ENCODE measurements at places on chromosomes 11 and 22.

DNA sequence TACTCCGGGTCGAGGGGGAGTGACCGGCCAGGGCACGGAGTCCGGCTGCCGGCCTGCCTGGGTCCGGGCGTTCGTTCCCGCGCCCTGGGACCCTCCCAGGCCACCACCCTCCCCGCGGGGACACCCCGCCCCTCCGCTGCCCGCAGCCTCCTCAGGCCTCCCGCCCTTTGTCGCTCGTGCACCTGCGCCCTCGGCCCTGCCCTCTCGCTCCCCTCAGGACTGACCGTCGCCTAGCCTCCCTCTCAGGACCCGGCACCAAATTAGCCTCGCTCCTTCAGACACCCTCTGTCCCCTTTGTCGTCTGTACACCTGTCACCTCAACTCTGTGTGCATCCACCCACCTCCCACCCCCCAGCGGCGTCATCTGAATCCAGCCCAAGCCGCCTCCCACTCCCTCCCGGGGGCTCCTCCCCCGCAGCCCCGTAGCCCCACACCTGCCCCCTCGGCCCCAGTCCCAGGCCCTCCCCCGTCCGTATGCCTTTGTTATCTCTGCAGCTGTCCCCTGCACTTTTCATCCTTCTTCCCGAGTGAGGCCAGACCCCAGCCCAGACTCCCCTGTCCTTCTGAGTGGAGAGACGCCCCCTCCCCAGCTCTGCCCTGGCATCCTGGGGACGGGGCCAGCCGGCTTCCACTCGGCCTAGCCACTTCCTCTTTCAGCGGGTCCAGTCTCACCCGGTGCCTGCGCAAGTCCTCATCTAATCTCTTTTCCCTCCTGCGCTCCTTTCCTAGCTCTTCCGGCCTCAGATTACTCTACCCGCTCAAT is 643 bp downstream of the TIGD3 start:
- no peak for DNase-seq
- peaks cover 4% of the 10 kb centered on the region for H3K36me3 ChIP-seq
- peak overlapping the region; percentile 93 for H3K4me3 ChIP-seq
- H3K4me1 ChIP-seq = peaks cover 12% of the 10 kb centered on the region
- no peaks in the 10 kb centered on the region for H3K27me3 ChIP-seq

DNA sequence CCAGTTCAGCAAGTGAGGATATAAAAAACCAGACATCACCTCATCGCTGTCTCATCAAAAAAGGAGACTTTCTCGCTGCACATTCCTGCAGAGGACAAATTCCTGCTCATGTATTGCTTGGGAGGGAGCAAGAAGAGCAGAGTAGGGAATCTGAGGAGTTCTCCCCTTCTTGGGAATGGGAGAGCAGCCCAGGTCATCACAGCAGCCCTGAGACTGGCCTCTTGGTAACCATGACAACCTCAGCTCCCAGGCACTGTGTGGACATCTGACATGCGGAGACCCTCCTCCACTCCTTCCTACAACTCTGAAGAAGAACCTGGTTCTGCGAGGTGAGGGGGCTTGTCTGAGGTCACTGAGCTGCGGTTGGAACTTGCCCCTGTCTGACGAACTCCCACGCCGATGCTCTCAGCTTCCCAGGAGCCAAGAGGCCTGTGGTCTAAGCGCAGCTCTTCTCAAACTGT is 17.9 kb downstream of the RFPL1 start:
- no peaks in the 10 kb centered on the region for H3K27me3 ChIP-seq
- no peaks in the 10 kb centered on the region for H3K36me3 ChIP-seq
- no peaks in the 10 kb centered on the region for H3K4me1 ChIP-seq
- no peak overlapping the region for H3K27ac ChIP-seq
- DNase-seq = no peak

DNA sequence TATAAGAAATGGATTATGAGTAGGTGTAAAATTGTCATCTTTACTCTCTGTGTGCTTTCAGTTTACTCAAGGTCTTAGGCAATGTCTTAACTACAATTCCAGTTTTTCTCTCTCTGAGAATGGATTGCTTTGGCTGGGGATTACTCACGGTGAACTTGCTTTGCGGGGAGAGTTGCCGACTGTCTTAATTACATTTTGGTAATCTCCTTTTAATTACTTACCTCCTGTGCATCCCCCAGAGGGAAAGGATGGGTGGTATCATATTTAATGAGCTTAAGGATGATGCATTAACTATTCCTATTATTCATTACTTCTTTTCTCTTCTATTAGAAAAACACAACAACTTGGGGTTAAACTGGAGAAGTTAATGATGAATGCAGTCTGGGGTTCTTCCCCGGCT is 159.4 kb downstream of the MPPED1 start:
- H3K36me3 ChIP-seq = no peaks in the 10 kb centered on the region
- no peak for DNase-seq
- no peak overlapping the region for H3K27ac ChIP-seq
- peaks cover 57% of the 10 kb centered on the region for H3K27me3 ChIP-seq

- no peak for DNase-seq
- no peak overlapping the region for H3K4me3 ChIP-seq
- H3K4me1 ChIP-seq = peaks cover 27% of the 10 kb centered on the region
- H3K36me3 ChIP-seq = no peaks in the 10 kb centered on the region
- H3K27ac ChIP-seq = no peak overlapping the region
- H3K27me3 ChIP-seq = no peaks in the 10 kb centered on the region
These were observed 23.8 kb downstream of the SYTL2 start for GRCh38 chr11:85787168-85787567.

GRCh38 chr22:39623603-39624500 is 53.3 kb downstream of the CACNA1I start:
- no peak for DNase-seq
- H3K36me3 ChIP-seq = no peaks in the 10 kb centered on the region
- peaks cover 7% of the 10 kb centered on the region for H3K27me3 ChIP-seq
- no peak overlapping the region for H3K27ac ChIP-seq
- no peak overlapping the region for H3K4me3 ChIP-seq

GRCh38 chr11:84965484-84965883 is 661.7 kb downstream of the DLG2 start:
- H3K4me1 ChIP-seq = no peaks in the 10 kb centered on the region
- H3K36me3 ChIP-seq = no peaks in the 10 kb centered on the region
- H3K27me3 ChIP-seq = no peaks in the 10 kb centered on the region
- no peak overlapping the region for H3K4me3 ChIP-seq

DNA sequence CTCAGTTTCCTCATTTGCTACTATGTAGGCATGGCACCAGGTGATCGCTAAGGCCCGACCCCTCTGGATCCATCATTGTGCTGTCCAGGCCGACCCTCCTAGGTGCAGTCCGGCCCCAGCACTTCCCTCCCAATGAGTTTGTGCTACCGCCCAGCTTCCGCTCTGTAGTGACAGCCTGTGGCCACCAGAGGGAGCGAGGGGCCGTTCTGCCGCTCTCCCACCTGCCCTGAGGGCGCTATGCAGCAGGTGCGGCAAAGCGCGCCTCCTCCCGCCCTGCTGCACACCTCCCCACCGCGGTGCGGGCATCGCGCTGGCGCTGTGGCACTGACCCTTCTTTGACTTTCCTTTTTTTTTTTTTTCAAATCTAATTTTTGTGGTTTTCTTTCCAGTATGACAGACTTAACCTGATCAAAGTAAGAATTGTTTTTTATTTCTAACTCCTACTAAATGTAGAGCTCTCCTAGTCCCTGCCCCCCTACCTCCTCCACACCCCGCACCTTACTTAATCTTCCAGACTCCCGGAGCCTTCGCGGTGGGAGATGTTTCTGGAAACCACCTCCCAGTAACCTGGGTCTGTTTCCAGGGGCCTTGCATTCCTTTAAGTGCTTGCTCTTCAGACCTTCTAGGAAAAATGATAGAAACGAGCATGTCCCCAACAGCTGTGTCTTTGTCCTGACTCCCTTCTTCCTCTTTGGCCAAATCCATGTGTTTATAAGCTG is 73.7 kb downstream of the SCN3B start:
- peaks cover 2% of the 10 kb centered on the region for H3K36me3 ChIP-seq
- no peaks in the 10 kb centered on the region for H3K27me3 ChIP-seq
- H3K27ac ChIP-seq = peak overlapping the region; percentile 51

DNA sequence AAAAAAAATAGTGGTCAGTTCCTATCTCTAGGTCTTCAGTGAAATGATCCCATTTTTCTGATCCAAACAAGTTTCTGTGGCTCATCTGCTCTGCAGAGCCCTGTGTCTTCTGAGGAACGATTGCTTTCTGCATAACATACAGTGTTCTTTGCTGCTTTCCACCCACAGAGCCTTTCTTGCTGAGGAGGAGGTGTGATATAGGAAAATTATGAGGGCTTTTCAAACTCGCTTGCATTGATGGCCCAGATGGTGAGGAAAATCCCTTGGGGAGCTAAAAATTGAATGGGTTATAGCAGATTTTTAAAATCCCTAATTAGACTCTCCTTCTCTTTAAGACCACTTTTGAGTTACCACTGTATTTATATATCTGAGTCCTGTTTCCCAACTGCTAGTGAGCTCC is 31.3 kb downstream of the JAM3 start:
- no peak for DNase-seq
- peaks cover 12% of the 10 kb centered on the region for H3K27me3 ChIP-seq
- no peak overlapping the region for H3K4me3 ChIP-seq

- no peak overlapping the region for H3K4me3 ChIP-seq
- H3K36me3 ChIP-seq = peaks cover 4% of the 10 kb centered on the region
- no peak overlapping the region for H3K27ac ChIP-seq
These were observed 56.1 kb upstream of the TIMP3 start for GRCh38 chr22:32745251-32745995.

- peaks cover 22% of the 10 kb centered on the region for H3K27me3 ChIP-seq
- peaks cover 3% of the 10 kb centered on the region for H3K4me1 ChIP-seq
- no peak for DNase-seq
- no peak overlapping the region for H3K4me3 ChIP-seq
- no peaks in the 10 kb centered on the region for H3K36me3 ChIP-seq
These were observed 52.0 kb upstream of the MMP13 start for GRCh38 chr11:103007521-103007920.

GRCh38 chr22:19761725-19762567 is 1.4 kb downstream of the TBX1 start:
- DNase-seq = no peak
- H3K36me3 ChIP-seq = peaks cover 14% of the 10 kb centered on the region
- H3K27ac ChIP-seq = no peak overlapping the region

DNA sequence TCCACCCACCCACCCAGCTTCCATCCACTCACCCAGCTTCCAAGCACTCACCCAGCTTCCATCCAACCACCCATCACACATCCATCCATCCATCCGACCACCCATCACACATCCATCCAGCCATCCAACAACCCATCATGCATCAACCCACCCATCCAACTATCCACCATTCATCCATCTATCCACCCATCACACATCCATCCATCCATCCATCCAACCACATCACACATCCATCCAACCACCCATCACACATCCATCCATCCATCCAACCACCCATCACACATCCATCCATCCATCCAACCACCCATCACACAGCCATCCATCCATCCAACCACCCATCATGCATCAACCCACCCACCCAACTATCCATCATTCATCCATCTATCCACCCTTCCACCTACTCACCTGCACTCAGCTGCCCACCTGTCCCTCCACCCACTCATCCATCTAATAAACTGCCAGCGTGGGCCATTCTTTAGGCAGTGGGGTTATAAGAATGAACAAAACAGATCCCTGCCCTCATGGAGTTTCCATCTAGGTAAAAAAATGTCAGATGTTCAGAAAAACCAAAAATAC is 88.2 kb downstream of the CELSR1 start:
- no peak overlapping the region for H3K4me3 ChIP-seq
- peaks cover 7% of the 10 kb centered on the region for H3K36me3 ChIP-seq
- H3K27ac ChIP-seq = no peak overlapping the region
- DNase-seq = no peak
- peaks cover 20% of the 10 kb centered on the region for H3K27me3 ChIP-seq
- no peaks in the 10 kb centered on the region for H3K4me1 ChIP-seq

GRCh38 chr11:100630898-100631297 is 56.2 kb upstream of the ARHGAP42 start:
- H3K27ac ChIP-seq = no peak overlapping the region
- no peaks in the 10 kb centered on the region for H3K36me3 ChIP-seq
- H3K4me3 ChIP-seq = no peak overlapping the region
- no peaks in the 10 kb centered on the region for H3K27me3 ChIP-seq

DNA sequence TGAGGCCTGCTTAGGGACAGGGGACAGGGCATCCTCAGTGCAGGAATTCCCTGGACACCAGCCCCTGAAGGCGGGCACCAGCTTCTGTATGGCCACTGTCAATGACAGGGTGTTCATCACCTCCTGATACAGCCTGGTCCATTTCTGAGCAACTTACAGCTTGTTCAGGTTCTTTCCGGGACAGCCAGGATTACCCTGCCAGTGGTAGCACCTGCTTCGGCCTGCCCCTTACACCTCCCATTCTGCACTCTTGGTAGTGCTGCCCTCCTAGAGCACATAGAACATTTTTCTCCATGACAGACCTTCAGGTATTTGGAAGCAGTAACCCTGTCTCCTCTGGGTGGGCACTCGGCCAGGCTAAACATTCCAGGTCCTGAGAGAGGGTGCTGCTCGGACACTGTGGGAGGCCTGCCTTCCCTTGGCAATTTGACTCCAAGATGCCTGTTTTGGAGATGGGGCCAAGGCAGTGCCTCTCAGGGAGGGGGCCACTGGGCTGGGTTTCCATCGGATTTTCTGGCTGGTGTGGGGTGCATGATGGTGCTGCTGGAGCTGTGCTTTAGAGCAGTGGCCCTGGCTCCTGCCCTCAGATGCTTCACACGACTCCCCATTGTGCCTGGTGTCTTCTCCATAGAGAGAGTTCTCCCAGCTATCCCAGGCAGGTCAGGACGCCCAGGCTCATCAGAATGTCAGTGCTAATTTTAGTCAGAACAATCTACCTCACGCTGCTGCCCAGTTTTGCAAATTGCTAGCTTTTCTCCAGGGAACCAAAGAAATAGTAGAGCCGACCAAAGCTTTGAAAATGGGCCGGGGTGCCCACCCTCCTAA is 1.2 kb downstream of the GAL3ST3 start:
- no peak overlapping the region for H3K27ac ChIP-seq
- H3K4me3 ChIP-seq = no peak overlapping the region
- no peak for DNase-seq

DNA sequence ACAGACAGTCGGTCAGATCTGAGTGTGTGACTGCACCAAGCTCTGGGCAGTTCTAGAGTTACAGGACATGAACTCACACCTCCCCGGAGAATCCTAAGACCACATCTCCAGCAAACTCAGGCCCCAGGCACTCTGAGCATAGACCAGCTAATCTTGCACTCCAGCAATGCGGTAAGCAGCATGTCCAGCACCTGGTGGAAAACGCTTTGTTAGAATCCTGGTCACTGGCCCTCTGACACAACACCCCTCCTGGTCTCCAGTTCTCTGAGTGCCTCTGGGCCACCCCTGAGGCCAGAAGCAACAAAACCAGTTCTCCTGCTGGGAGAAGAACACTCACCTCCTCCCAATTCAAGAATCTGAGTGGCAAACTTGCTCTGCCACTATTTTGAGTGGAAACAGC is 82.7 kb upstream of the TMEM45B start:
- H3K27ac ChIP-seq = no peak overlapping the region
- no peaks in the 10 kb centered on the region for H3K36me3 ChIP-seq
- H3K27me3 ChIP-seq = no peaks in the 10 kb centered on the region
- H3K4me3 ChIP-seq = no peak overlapping the region
- peaks cover 2% of the 10 kb centered on the region for H3K4me1 ChIP-seq
